ENCODE measurements at places on chromosomes 7 and 10.

DNA sequence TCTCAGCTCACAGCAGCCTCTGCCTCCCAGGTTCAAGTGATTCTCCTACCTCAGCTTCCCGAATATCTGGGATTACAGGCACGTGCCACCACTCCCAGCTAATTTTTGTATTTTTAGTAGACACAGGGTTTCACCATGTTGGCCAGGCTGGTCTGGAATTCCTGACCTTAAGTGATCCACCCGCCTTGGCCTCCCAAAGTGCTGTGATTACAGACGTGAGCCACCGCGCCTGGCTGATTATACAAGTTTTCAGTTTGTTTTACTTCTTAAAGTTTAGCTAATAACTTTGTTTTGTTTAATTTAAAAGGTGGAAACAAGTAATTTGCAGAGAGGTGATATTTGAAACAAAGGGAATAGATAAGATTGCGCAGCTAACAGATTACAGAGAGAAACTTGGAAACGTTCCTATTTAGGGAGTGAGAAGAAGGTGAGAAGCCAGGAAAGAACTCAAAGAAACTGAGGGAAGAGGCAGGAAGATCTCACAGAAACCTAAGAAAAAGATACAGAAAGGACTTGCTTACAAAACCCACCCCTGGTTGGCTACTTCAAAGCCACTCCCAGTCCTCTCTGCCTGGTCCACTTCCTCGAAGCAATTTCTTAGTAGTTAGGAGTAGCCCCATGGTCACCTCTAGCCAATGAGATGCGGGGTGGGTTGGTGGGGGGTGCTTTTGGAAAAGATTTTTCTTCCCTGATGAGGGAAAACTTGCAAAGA, 15.0 kb upstream of the PDLIM1 start:
- DNase-seq: no peak

DNA sequence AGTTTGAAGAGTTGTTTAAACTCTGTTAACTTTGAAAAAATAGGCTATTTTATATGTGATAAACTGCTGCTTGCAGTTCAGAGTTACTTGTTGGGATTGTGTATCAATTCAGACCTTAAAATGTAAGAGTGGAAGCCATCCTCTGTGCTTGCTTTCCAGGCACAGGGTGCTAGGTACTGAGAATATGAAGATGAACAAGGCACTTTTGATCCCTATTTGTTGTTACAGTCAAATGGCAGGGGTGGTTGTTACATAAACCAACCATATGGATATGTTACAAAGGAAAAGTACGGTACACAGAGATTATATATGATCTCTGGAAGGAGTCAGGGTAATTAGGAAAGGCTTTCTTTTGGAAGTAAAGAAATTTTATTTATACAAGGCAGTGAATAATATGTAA, 63.8 kb downstream of the REEP3 start:
- no peak for DNase-seq

DNA sequence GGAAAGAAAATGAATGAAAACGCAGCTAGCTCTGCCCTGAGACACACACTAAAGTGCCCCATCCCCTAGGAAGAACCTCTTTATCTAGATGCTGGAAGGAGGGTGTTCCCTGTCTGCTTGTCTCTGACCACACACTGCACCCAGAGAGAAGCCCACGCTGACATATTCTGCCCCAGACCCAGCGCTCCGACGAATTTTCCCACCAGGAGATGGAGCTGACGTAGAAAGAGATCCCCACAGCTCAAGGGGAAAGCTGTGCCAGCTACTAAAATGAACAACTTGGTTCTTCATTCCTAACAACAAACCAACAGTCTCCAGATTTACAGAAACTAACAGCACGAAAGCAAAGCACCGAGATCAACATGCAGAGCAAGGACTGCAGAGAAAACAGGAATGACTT, 73.3 kb downstream of the KIAA1549 start:
- DNase-seq: no peak

DNA sequence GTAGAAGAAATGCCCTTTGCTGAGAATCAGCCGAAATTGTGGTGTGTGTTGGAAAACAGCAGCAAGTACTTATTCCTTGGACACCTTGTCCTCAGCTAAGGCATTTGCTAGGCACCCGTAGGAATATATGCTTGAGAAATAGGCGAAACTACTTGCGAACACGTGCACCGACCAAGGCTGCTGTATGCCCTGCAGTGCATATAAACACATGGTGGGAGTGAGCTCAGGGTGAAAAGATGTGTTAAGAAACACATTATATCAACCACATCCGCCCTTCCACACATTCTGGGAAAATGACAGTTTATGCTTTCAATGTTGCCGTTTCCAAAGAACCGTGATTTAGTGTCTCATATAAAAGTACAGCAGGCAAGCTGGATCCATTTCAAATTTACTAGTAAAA, 199.2 kb downstream of the JCAD start:
- DNase-seq: no peak

DNA sequence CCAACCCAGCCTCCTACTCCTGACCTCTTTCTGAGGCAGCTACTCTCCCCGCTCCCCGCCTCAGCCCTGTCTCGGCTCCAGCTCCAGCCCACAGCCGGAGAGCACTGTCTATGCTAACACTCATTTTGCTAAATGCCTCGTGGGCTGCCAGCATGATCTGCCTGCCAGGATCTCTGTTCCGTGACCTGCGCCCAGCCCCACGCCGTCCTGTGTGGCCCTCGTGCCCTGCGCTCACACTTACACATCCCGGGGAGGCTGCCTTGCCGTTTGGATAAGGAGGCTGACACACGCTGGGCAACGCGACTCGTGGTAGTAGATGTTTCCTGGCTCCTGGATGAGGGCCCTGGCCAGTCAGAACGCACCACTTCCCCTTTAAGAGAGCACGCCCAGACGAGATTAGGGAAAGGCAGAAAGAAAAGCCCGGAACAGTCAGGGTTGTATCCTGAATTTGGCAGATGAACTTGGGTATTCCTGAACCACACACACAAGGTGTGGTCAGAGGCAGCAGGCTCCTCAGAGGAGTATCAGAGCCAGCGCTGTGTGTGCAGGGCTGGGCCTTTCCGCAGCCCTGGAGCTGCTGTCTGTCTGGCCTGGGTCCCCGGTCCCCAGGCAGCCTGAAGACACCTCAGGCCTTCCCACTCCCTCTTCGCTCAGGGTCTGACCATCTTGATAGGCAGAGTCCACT, 97.7 kb upstream of the EFCAB10 start:
- no peak for DNase-seq

DNA sequence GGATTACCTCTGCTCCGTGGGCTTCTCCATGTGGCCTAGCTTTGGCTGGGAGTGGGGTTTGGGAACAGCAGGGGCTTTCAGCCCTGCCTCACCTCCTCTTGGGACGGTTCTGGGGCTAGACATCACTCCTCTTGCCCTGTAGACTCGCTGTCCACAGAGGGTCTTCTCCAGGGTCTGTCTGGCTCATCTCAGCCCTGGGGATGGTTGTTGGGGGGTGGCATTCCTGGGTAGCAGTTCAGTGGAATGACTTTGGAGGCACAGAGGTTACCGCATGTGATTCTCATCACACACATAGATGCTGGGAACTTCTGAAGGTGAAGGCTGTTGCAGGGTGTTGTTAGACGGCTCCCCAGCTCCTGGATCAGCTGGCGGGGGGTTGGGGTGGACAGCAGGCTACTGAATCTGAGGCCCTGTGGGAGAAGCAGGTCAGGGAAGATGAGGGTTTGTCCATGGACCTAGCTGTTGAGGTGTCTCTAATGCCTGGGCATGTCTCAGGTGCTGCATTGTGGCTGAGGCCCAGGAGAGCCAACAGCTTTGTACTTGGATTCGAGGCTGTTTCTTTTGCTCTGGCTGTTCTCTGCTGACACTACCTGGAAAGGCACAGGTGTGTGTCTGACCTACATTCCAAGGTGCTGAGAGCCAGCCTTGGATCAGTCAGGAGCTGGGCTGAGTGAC, 23.8 kb downstream of the RAMP3 start:
- DNase-seq: no peak

GRCh38 chr10:14803827-14804226, 29.1 kb upstream of the FAM107B start:
- no peak for DNase-seq

- no peak for DNase-seq
Observed at GRCh38 chr10:101726115-101726387, 31.1 kb upstream of the FBXW4 start.

DNA sequence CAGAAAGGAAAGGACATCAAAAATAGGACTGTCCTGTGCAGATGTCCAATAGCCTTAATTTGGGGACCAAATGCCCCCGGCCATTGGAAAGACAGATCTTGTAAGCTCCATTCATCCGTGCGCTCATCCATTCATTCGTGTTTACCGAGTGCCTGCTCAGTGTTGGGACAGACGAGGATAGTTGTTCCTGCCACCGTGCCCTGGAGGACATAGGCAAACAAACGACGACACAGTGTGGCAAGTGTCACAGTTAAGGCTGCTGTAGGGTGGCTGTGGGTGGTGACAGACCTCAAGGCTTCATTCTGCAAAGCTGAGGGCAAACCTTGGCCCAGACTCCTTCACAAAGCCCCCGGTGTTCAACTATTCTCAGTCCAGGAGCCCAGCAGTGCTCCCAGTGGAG, 27.6 kb downstream of the MKI67 start:
- DNase-seq: no peak

DNA sequence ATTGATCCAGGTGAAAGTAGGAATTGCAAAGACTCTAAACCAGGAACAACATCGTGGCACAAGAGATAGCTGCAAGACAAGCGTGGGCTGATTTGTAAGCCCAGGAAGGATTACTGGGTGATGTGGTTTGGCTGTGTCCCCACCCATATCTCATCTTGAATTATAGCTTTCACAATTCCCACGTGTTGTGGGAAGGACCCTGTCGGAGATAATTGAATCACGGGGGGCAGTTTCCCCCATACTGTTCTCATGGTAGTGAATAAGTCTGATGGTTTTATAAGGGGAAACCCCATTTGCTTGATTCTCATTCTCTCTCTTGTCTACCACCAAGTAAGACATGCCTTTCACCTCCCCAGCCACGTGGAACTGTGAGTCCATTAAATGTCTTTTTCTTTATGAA, 59.5 kb downstream of the ST8SIA6 start:
- no peak for DNase-seq

DNA sequence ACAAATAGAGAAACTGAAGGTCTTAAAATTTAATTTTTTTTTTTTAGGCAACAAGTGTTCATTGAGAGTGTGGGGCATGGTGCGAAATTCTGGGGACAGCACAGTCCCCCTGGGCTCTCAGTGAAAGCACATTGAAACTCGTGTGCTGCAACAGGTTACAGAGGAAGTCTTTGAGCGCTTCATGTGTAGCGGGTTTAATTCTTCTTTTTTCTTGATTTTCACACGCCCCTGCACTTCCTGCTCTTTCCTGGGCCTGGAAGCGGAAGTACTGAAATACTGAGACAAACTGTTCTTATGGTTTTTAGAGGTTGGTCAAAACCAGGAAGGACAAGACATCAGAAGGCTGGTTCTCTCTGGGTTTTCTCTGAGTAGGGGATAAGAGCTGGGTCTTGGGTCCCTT, 203.5 kb downstream of the PTEN start:
- DNase-seq: no peak

- DNase-seq: no peak
Observed at GRCh38 chr7:1555046-1555812, 776 bp downstream of the TMEM184A start.

DNA sequence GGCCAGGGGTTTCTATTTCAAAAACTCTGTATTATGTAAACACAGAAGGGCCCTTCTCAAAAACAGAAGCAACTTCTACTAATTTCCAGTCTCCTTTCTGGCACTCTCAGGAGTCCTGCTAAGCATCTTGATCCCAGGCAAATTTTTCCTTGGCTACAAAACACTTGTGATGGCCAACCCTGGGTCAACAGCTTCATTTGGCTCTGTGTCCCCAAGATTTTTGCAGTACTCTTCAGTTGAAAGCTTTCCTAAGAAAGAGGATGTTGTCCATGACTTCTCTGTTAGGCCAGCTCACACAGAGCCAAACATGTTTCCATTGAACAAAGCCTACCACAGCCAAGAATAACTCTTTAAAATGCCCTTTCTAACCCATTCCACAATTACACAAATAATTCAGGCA, 99.0 kb upstream of the EGR2 start:
- DNase-seq: no peak

- DNase-seq: no peak
Observed at GRCh38 chr10:131571865-131572264, 260.3 kb upstream of the TCERG1L start.

GRCh38 chr7:79523436-79523835, 70.0 kb upstream of the MAGI2 start:
- no peak for DNase-seq

DNA sequence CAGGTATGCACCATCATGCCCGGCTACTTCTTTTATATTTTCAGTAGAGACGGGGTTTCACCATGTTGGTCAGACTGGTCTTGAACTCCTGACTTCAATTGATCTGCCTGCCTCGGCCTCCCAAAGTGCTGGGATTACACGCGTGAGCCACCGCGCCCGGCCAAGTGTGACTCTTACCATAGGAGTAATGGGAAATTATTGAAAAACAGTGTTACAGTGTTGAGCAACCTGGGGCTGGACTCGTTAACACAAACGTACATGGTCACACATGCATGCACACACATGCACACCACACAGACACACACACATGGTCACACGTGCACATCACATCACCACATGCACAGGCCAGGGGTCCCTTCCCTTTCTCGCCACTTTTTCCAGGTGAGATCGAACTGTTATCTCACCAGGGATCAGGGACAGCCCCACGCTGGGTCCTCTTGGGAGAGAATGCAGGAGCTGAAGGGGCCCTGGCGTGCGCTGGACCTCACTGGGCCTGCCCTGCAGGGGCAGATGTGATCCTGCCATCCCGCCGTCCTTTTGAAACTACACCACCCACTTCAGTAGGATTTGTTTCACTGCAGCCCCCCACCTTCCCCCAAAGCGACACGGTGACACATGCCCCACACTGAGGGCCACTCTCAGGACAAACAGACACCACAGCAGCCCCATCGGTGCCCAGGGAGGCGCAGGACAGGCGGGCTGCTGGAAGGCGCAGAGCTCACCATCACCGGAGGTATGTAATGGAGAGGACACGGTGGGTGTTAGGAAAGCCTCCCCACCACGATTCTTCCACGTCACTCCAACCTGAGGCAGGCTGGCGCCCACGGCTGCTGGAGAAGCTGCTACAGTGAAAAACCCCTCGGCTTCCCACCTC, 10.2 kb downstream of the RADIL start:
- no peak for DNase-seq

DNA sequence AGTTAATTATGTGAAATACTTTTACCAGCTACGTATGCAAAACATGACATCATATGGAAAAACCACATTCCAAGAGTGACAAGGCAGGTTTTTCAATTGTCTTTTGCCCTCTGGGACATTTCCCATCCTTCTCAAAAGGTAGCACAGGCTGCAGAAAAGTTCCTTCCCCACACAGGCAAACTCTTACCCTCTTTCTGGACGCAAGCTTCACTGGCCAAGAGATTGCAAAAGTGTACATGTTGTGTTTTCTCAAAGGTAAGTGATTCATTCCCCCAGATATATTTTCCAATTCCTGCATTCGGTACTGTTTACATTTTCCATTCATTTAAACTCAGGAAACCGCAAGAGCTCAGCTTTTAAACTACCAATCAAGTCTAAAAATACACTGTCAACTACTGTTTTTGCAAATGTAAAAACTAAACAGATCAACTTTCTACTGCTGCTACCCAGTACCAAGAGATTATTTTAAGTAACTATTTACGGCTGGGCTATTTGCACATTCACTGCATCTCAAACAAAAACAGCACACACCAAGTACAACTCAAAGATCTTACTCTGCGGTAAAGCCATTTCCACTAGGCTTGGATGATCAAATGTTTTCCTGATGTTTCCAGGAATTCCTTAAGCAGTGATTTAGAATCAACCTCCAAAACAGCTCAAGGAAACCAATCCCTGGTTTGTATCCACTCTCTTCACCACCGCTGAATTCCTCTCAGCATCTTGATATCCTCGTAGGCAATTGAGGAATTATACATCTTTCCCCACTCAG, 233.6 kb upstream of the CCDC6 start:
- no peak for DNase-seq

- no peak for DNase-seq
Observed at GRCh38 chr10:21757185-21757901, 223.3 kb downstream of the MLLT10 start.

Data from activated naive CD4-positive, alpha-beta T cell (primary cell).